ENCODE measurements at places on chromosomes 3 and 15.

- no peak for DNase-seq
These were observed 256.0 kb upstream of the ZPLD1 start for GRCh38 chr3:102178817-102179216.

DNA sequence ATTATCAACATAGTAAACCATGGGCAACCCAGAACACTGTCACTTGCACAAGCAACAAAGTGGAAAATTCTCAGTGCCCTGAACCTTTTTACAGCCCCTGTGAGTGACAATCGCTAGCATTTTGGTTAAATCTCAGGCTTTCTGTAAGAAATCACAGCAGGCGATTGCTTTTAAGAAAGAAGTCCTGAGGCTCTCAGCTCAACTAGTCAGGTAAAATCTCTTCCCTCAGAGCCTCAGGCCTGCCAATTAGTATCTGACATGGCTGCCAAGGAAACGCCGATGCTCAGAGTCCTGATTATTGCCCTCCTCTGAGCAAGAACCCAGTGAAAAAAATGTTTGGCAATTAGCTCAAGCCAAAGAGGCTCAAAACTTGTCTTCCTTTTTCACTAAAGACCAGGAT is 530.8 kb downstream of the DIPK2A start:
- DNase-seq = no peak

GRCh38 chr3:178529606-178530225 is 6.5 kb upstream of the KCNMB2 start:
- no peak for DNase-seq

DNA sequence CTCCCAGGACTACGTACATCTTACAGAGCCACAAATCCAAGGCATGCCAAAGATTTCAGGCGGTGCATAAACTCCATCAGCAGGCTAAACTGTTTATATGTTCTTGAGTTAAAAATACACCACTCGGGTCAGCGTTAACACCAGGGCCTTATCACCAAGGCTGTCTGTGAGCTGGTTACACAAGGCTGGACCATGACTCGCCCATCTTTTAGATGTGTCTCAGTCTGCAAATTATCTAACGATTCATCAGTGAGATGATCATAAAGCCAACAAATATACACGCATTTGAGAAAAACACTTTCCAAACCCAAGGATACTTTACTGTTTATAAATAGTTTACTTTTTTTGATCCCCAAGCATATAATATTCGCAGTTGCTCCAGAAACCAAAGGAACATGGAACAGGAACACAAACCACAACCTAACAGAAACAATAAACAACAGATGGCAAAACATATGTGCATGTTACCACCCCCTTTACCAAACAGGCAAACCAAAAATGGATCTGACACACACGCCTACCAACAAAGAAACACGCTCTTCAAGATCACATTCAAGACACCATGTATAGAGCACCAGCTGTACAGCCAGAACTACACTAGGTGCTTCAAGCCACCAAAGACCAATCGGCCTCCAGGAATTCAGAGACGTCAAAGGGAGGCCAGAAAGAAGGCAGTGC is 15.4 kb downstream of the LRIG1 start:
- no peak for DNase-seq

GRCh38 chr15:60391722-60392315 is 6.0 kb downstream of the ANXA2 start:
- no peak for DNase-seq

GRCh38 chr3:54356261-54357045 is 234.1 kb downstream of the CACNA2D3 start:
- DNase-seq = no peak

GRCh38 chr3:1356101-1356500 is 263.3 kb downstream of the CNTN6 start:
- DNase-seq = no peak

- peak; percentile 9 for DNase-seq
These were observed 41.6 kb upstream of the TASOR start for GRCh38 chr3:56724676-56725075.

GRCh38 chr3:45272828-45273470 is 46.9 kb upstream of the TMEM158 start:
- DNase-seq = no peak

GRCh38 chr15:61659566-61660190 is 400.6 kb downstream of the VPS13C start:
- no peak for DNase-seq

DNA sequence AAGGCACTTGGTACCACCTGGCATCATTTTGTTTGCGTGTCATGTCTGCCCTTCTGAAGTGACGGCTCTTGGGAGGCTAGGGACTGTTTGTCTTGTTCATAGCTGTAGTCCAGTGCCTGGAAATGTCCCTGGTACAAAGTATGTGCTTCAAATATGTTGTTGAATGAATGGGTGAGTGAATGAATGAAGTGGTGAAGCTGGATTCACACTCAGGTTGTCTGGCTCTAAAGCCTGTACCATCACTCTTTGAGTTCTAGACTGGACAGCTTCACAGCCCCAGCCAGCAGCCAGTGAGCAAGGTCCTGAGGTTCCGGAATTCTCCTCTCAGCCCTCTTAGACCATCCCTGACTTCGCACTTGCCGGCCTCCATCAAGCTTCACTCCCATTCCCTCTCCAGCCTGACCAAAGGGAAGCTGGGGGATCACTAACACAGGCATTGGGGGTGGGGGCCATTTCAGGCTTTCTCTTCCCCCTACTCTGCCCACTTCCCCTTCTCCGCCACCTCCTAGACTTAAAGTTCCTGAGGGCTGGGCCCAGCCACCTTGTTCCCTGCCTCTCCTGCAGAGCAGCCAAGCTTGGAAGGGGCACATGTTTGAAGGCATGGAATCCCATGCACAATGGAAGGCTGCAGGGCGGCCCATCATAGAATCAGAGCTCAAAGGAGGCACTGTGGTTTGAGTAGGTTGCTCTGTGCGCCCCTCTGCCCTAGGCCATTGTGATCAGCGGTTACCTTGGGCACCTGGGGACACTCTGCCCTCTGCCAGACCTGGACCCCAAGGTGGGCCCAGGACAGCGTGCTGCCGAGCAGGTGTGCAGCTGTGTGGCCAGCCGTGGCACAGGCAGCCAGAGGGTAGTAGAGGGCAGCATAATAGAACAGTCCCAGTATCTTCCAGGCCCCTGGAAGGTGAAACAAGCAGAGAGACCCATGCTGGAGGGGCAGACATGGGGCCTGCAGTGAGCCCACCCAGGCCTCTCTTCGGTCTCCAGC is 7.7 kb downstream of the STRA6 start:
- no peak for DNase-seq

DNA sequence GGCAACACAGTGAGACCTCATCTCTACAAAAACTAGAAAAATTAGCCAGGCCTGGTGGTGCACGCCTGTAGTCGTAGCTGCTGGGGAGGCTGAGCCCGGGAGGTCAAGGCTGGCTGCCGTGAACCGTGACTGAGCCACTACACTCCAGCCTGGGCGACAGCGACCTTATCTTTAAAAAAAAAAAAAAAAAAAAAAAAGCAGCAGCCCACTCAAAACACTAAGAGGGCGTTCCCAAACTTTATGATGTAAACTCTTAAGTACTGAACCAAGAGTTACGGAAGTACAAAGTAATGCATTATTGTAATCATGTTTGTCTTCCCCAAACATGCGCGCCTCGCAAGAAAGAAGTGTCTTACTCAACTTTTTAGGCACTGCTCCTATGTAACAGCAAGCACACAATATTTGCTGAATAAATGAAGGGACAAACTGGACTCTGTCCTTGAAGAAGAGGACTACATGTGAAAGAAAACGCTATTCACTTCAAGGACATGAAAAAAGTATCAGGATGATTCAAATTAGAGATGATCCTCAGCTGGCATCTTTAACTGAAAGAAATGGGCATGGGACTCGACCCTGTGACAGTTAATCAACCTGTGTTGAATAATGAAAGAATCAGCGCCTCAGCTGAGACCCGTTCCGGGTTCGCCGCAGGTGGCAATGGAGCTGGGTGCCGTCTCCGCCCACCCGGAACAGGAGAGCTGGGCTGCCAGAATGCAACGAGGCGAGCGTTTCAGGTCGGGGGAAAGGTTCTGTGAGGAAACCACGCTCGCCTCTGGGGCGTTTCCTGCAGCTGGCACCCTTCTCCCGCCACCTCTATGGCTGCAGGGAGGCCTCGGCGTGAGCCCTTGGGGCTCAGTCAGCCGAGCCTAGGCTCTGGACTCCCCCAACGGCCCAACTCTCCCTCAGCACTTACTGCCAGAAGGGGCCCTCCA is 718 bp downstream of the SPG11 start:
- DNase-seq = peak; percentile 88

GRCh38 chr15:29925227-29926082 is 103.2 kb upstream of the TJP1 start:
- peak; percentile 11 for DNase-seq

All from MM.1S (cell line).